HCT116 (cell line): ENCODE measurements at places on chromosomes 11 and 22.

DNA sequence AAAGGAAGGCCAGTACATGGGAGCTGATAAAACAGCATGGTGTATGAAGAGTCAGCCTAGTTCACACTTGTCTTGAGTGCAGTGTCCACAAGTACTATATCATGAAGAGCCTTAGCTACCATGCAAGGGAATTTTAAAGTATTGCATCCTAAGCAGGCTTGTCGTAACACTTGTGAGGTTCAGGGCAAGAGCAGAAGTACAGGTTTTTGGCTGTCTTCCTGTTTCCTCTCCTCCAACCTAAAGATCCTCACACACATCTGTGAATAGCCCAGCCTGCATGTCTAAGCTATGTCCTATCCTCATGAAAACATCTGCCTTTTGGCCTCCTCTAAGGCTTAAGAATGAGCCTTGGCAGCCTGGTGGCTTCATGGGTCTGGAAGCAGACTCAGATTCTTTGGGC is 34.6 kb upstream of the TMEM123 start:
- no peak for DNase-seq
- no peaks in the 10 kb centered on the region for H3K36me3 ChIP-seq
- H3K27ac ChIP-seq, result no peak overlapping the region
- no peak overlapping the region for H3K4me3 ChIP-seq

- no peak overlapping the region for H3K27ac ChIP-seq
- no peak for DNase-seq
- no peak overlapping the region for H3K4me3 ChIP-seq
- H3K4me1 ChIP-seq, result peaks cover 63% of the 10 kb centered on the region
Measured at GRCh38 chr11:125079151-125079877, 16.2 kb downstream of the SLC37A2 start.

DNA sequence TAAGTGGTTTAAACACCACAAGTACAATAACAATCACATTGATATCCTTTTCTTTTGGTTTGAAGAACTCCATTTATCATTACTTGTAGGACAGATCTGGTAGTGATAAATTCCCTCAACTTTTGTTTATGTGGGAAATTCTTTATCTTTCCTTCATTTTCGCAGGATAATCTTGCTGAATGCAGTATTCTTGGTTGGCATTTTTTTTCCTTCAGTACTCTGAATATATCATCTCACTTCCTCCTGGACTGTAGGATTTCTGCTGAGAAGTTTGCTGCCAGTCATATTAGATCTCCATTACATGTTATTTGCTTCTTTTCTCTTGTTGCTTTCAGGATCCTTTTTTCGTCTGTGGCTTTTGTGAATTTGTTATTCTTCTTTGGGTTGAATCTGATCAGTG is 179.0 kb upstream of the PLET1 start:
- H3K4me3 ChIP-seq, result no peak overlapping the region
- no peaks in the 10 kb centered on the region for H3K36me3 ChIP-seq
- no peaks in the 10 kb centered on the region for H3K4me1 ChIP-seq
- DNase-seq, result no peak
- peaks cover 19% of the 10 kb centered on the region for H3K27me3 ChIP-seq

DNA sequence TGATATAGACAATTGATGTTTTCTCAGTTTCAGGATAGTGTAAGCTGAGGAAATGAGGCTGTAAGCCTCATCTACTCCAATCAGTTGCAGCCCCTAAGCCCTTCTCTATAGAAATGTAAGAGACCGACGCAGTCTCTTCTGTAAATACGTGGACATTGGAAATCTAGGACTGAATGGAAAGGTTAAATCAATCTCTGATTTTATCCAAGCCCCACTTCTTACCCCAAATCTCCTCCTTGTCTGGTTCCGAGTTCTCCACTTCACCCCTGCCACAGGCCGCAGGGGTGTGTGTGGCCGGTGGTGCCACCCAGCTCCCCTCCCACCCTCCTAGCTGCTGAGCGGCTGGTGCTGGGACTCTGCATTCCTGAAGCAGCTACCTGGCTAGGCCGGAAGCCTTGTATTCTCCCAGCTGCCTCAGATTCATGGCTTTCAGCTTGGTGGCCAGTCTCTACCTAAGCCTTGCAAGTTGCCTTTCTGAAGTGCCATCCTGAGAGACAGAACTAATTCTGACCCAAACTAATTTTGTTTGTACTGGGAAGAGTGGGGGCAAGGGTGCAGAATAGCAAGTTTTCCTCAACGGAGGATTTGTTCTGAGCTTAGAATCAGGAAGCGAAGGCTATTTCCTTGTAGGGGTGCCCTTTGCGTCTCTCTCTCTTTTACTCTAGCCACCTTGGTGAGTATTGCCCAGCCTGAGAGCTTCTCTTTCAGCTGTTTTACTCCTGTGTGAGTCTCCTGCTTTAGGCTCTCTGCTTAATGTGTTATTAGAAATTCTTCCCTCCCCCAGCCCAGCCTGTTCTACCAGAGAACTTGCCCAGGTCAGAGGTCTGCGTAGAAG is 749 bp downstream of the VWA5A start:
- H3K4me1 ChIP-seq, result no peaks in the 10 kb centered on the region; the same call in 1 of the 2 replicates
- H3K36me3 ChIP-seq, result no peaks in the 10 kb centered on the region
- peak overlapping the region; percentile 54 for H3K4me3 ChIP-seq
- DNase-seq, result no peak

DNA sequence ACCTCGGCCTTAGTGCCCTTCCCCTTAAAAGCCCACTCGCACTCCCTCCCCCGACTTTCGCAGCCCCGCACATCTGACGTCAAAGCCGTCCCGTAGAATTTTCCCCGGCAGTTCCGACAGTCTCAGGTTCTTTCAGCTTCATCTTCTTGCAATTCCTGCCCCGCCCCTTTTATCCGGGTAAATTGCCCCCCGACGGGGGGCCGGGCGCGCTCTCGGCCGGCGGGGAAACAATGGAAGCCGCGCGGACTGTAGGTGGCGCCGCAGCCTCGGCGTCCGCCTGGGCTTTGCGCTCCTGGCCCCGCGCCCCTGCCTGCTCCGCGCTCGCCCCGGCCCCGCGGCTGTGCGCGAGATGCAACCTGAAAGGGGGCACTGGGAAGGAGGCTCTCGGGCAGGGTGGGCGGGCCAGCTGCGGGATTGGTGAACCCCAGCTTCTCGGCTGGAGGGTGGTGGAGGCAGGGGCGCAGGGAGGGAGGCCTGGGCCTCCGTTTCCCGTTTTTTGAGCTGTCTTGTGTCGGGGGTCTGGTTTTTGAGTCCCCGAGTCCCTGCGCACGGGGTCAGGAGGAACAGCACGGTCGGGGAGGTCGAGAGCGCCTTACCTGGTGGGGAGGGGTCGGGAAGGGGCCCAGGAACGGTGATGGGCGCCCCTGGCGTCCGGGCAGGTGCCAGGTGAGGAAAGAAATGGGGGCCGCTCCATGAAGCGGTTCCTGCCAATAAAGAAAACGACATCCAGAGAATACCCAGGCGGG is 859 bp upstream of the FGF19 start:
- H3K27ac ChIP-seq, result peak overlapping the region; percentile 65; the same call in 1 of the 2 replicates
- peaks cover 24% of the 10 kb centered on the region for H3K4me1 ChIP-seq
- peak overlapping the region; percentile 63 for H3K4me3 ChIP-seq
- no peak for DNase-seq

- no peaks in the 10 kb centered on the region for H3K36me3 ChIP-seq
- H3K4me3 ChIP-seq, result no peak overlapping the region
- no peak for DNase-seq
- no peak overlapping the region for H3K27ac ChIP-seq
- no peaks in the 10 kb centered on the region for H3K4me1 ChIP-seq
Measured at GRCh38 chr11:4830346-4830745, 9.2 kb downstream of the OR51F2 start.

- H3K36me3 ChIP-seq, result no peaks in the 10 kb centered on the region
- peaks cover 26% of the 10 kb centered on the region for H3K4me1 ChIP-seq
- DNase-seq, result no peak
- H3K4me3 ChIP-seq, result no peak overlapping the region
- H3K27ac ChIP-seq, result no peak overlapping the region
Measured at GRCh38 chr22:19885841-19886592, 31.3 kb upstream of the GNB1L start.

DNA sequence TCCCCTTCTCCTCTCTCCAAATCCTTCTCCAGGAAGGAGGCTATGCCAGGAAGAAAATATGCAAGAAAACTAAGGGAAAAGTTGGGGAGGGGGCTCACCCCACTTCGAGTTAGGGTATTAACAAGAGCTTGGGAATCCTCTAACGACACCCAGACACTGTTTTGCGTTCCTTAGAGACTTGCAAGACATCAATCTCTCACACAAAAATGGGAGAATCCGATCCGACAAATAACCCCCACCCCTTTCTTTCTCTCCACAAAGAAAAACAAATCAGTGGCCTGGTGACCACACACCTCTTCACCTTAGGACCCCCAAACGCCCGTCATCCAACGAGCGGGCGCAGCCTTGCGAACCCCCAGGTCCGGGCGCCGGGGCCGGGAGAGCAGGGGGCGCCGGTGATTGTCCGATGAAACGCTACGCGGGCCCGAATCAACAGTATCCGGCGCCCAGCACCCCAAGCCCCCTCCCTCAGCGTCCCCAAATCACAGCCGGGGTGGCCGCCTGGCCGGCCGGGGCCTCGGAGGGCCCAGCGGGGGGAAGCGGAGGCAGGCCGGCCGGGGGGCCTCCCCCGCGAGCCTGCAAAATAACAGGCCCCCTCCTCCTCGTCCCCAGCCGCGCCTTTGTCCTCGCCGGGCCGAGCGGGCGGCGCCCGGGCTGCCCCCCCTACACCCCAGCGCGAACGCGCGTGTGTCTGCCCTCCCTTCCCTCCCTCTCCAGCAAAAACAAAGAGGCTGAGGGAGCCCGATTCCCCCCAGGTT is 690 bp downstream of the CSNK1E start:
- H3K4me1 ChIP-seq, result peaks cover 16% of the 10 kb centered on the region
- H3K27ac ChIP-seq, result peak overlapping the region; percentile 94
- no peak for DNase-seq
- no peaks in the 10 kb centered on the region for H3K27me3 ChIP-seq
- H3K4me3 ChIP-seq, result peak overlapping the region; percentile 70
- peaks cover 12% of the 10 kb centered on the region for H3K36me3 ChIP-seq

GRCh38 chr22:27391092-27391770 is 410.3 kb downstream of the MN1 start:
- H3K27me3 ChIP-seq, result peaks cover 32% of the 10 kb centered on the region
- H3K27ac ChIP-seq, result no peak overlapping the region
- no peaks in the 10 kb centered on the region for H3K36me3 ChIP-seq
- no peak for DNase-seq
- no peak overlapping the region for H3K4me3 ChIP-seq

GRCh38 chr11:86067009-86067850 is 1.7 kb downstream of the PICALM start:
- no peak for DNase-seq
- peak overlapping the region; percentile 86 for H3K4me3 ChIP-seq
- no peaks in the 10 kb centered on the region for H3K27me3 ChIP-seq
- H3K36me3 ChIP-seq, result no peaks in the 10 kb centered on the region
- H3K27ac ChIP-seq, result no peak overlapping the region

DNA sequence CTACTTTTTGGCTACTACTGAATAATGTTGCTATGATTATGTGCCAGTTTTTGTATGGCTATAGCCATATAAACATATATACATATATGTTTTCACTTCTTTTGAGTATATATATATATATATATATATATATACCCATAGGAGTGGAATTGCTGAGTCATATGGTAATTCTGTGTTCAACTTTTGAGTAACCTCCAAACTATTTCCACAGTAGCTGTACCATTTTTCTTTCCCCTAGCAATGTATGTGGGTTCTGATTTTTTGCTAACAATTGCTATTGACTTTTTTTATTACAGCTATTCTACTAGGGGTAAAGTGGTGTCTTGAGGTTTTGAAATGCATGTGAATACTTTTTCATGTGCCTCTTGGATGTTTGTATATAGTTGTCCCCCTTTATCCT is 30.4 kb downstream of the CBL start:
- DNase-seq, result no peak
- H3K27me3 ChIP-seq, result no peaks in the 10 kb centered on the region
- H3K36me3 ChIP-seq, result no peaks in the 10 kb centered on the region
- no peak overlapping the region for H3K27ac ChIP-seq
- H3K4me1 ChIP-seq, result no peaks in the 10 kb centered on the region

DNA sequence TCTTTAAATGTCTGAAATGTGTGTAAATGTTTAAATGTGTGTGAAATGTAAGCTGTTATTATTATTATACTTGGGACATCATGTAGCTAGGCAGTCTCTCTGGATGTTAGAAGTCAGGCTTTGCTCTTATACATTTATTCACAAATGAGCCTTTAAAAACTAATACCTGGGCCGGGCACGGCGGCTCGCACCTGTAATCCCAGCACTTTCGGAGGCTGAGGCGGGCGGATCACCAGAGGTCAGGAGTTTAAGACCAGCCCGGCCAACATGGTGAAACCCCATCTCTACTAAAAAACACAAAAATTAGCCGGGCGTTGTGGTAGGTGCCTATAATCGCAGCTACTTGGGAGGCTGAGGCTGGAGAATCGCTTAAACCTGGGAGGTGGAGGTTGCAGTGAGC is 21.7 kb upstream of the CTTN start:
- no peaks in the 10 kb centered on the region for H3K27me3 ChIP-seq
- DNase-seq, result no peak
- no peak overlapping the region for H3K4me3 ChIP-seq
- H3K27ac ChIP-seq, result no peak overlapping the region

DNA sequence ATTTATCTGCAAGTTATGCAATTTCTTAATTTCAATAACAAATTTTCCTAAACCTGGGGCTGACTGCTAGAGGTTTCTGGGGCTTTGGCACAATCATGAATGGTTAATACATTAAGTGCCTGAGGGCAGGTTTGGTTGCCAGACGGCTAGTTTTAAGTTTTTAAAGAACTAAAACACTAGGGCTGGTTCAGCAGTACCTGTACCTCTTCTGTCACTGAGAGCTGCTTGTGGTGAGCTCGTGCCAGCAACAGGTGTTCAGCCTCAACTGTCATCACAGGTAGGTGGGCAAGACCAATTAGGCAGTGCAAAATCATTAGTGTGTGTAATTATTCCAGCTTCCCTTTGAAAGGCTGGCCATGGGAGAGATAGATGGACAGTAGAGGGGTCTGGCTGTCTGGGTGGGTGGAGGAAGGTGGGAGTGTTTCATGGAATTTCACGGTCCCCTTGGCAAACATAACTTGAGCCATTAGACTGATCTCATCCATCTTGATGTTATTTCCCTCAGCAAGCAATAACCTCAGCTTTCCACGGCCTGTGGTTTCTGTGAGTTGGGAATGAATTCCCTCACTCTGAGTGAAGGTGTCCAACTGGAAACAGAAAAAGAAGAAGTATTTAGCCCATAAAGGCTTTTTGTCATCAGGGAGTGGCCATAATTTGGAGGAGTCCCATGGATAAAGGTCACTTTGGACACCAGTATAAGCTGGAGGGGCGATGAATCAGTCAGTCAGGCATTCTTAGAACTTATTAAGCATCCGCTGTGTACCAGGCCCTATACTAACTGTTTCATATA is 114.8 kb downstream of the SNX19 start:
- H3K27me3 ChIP-seq, result no peaks in the 10 kb centered on the region
- DNase-seq, result no peak
- H3K4me1 ChIP-seq, result no peaks in the 10 kb centered on the region
- H3K4me3 ChIP-seq, result no peak overlapping the region
- H3K27ac ChIP-seq, result no peak overlapping the region

- no peaks in the 10 kb centered on the region; the same call in 1 of the 2 replicates for H3K36me3 ChIP-seq
- no peaks in the 10 kb centered on the region for H3K27me3 ChIP-seq
- peak; percentile 44 for DNase-seq
- 0 out of 2 replicates have a peak, but pooled peaks cover 8% of the 10 kb centered on the region for H3K4me1 ChIP-seq
Measured at GRCh38 chr11:12042215-12042676, 33.8 kb upstream of the DKK3 start.

- H3K4me1 ChIP-seq, result peaks cover 8% of the 10 kb centered on the region; the same call in 1 of the 2 replicates
- DNase-seq, result peak; percentile 6
- 0 out of 2 replicates have a peak, but pooled peaks cover 4% of the 10 kb centered on the region for H3K27me3 ChIP-seq
- no peaks in the 10 kb centered on the region for H3K36me3 ChIP-seq
- no peak overlapping the region for H3K27ac ChIP-seq
Measured at GRCh38 chr11:116691771-116692177, 81.0 kb downstream of the BUD13 start.

GRCh38 chr11:133041181-133041580 is 491.1 kb downstream of the OPCML start:
- no peaks in the 10 kb centered on the region for H3K4me1 ChIP-seq
- DNase-seq, result no peak
- H3K36me3 ChIP-seq, result no peaks in the 10 kb centered on the region
- H3K4me3 ChIP-seq, result no peak overlapping the region
- no peak overlapping the region for H3K27ac ChIP-seq
